C1 segment of cervical spinal cord (tissue), 14 donors: ENCODE measurements at places on chromosomes 16 and 17.

DNA sequence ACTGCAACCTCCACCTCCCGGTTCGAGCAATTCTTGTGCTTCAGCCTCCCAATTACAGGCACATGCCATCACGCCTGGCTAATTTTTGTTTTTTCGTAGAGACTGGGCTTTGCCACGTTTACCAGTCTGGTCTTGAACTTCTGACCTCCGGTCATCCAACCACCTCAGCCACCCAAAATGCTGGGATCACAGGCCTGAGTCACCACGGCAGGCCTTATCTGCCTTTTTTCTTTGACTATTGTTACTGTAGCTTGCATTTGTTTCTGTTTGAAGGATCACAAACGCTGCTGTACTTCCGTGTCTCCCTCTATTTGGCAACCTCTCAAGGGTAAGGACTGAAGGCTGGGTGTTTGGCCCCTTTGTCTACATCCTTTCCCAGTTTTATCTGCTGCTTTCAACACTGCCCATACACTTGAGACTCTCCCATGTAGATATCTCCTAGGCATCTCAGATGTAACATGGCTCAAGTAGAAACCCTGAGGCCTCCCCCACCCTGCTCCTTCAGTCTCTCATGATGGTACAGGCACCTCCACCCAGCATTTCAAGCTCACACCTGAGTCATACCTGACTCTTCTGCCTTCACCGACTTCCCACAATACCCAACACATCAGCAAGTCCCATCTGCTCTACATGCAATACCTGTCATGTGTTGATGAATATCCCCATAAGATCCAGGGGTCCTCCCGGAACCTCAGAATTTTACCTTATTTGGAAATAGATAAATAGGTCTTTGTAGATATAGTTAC is 219.0 kb downstream of the CPPED1 start:
- DNase-seq = no peak

- no peak for DNase-seq
Measured at GRCh38 chr17:71163121-71163812, 957.6 kb upstream of the SOX9 start.

DNA sequence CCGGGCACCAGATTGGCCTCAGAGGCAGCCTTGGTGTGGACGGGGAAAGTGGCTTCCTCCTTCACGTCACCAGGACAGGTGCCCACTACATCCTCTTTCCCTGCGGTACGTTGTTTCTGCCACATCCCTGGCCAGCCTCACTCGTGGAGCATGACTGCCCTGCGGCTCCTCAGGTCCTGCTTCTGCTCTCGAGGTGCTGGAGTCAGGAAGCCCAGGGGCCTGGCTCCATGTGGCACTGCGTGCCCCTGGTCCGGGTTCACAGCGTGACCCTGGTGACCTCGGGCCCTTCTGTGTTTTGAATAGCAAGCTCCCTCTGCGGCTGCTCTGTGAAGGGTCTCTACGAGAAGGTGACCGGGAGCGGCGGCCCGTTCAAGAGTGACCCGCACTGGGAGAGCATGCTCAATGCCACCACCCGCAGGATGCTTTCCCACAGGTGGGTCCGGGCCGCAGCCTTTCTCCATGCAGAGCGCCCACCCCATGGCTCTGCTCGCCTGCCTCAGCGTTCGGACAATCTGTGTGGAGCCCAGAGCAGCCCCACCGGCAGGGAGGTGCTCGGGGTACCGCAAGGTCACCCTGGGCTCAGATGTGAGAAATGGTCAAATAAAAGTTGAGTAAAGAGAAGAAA is 13.5 kb downstream of the RGS11 start:
- DNase-seq = no peak

DNA sequence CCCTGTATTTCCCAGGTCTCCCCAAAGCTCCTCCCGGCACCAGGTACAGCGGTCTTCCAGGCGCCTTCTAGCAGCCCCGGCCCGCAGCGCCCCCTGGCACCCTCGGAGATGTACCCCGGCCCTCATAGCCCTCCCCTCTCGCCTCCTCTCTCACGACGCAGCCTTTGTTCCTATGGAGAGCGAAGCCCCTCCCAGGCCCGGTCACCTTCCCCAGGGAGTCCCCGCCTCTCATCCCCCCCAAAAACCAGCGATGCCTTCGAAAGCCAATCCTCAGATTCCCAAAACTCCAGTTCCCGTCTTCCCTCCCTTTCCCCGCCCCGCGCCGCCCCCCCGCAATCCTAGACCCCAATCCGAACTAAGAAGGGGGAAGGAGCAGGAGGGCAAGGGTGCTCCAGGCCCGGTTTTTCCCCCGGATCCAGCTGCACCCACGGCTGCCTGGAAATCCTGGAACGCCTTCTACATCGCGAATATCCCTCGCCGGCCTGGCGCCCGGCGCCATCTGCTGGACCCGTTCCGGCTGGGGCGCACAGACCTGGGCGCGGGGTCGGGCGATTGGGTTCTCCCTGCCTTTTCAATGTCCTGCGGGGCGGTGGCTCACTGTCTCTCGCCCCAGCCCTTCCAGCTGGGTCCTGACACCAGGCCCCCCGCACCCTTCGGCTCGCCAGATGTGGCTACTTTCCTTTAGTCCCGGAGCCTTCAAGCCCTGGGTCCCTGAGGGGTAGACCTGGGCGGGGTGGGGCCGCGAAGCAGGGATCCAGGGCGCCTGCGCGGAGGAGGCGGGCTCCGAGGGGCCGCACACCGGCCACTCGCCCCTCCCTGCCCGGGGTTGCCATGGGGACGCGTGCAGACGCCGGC is at the start of gene DNAH2:
TSS of gene DNAH2 (plus strand) at position 844 of the 855 bp plus-strand sequence. CDS start 1,991 bp downstream, outside the sequence.
- DNase-seq = peak; percentile 47

GRCh38 chr17:81867991-81868673 is 3.0 kb downstream of the ARHGDIA start:
- DNase-seq = no peak

- no peak for DNase-seq
Measured at GRCh38 chr16:85057948-85058347, 30.4 kb downstream of the KIAA0513 start.

DNA sequence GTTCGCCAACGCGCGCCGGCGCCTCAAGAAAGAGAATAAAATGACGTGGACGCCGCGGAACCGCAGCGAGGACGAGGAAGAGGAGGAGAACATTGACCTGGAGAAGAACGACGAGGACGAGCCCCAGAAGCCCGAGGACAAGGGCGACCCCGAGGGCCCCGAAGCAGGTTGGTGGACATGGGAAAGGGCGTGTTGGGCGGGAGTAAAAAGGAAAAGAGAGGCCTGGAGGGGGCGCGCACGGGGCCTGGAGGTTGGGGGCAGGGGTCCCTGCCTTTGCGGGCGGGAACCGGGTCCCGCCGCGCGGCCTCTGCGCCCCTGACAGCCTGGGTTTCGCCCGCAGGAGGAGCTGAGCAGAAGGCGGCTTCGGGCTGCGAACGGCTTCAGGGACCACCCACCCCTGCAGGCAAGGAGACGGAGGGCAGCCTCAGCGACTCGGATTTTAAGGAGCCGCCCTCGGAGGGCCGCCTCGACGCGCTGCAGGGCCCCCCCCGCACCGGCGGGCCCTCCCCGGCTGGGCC is 2.1 kb downstream of the IRX5 start:
- no peak for DNase-seq

GRCh38 chr17:35898283-35899070 is 18.3 kb upstream of the CCL5 start:
- no peak for DNase-seq

DNA sequence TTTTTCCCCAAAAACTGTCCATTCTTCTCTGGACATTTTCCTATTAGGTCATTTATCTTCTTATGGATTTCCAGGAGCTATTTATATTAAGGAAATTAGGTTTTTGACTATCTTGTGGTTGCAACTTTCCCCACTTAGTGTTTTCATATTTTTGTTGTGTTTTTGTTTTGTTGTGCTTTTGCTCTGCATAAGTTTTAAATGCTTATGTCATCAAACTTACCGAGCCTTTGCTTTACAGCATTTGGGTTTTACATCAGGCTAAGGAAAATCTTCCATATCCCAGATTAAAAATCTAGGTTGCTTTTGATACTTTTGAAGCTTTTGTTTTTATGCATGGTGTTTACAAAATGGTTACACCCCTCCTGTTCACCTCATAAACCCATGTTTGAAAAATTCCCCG is 27.5 kb downstream of the MAF start:
- DNase-seq = no peak

GRCh38 chr16:88084881-88085280 is 133.6 kb downstream of the BANP start:
- no peak for DNase-seq

- DNase-seq = no peak
Measured at GRCh38 chr16:84633622-84634021, 14.7 kb upstream of the KLHL36 start.

DNA sequence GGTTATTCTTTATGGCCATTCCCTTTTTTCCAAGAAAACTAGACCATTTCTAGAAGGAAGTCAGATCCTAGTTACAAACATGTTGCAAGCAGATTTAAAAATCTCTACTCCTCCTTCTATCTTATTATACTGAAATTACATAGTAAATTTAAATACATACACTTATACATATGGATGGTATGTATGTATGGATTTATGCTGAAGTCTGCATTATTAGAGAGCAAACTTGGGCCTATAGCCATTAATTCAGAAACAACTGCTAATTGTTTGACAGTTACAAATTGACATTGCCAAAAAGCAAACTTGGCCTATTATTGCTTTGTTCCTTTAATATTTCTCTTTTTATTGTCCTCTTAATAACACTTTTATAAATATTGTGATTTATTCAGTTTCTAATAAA is 67.1 kb downstream of the NFAT5 start:
- no peak for DNase-seq

DNA sequence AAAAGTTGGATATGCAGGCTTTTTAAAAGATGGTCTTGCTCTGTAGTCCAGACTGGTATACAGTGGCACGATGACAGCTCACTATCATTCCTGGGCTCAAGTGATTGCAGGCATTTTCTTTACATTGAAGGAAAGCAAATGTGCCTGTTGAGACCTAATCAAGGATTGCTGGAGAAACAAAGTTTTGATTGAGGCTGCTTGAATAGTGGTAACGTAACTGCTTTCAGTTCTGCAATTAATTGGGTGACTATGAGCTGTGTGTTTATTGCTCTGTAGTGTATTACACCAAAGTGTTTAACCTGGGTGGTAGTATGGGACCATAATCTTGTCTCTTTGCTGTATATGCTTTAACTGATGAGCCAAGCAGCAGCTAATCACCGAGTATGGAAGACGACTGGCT is 2.3 kb downstream of the UBB start:
- no peak for DNase-seq

- DNase-seq = no peak
Measured at GRCh38 chr17:82245134-82246039, 16.5 kb downstream of the SLC16A3 start.

DNA sequence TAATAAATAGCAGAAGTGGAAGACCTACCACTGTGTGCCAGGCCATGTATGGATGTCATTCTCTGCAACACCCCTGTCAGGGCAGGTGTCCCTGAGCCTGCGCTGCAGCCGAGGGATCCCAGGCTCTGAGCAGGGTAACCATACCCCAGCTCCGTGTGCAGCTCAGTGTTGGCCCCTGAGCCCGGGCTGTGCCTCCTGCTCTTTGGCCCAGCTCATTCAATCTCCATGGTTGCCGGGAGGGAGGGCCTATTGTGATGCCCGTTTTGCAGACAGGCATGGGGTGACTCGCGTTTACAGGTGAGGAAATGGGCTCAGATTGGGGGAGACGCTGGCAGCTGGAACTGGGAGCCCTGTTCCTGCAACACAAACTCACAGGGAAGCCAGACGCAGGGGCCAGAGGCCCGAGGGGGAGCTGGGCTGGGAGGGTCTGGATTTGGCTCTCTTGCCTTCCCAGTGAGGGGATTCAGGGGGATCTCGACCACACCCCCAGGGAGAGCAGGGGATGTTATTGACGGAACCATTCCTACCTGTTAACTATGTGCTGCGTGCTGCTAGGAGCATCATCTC is 190.5 kb downstream of the IRF8 start:
- DNase-seq = no peak

GRCh38 chr17:75814900-75815373 is 29.3 kb downstream of the UNC13D start:
- DNase-seq = no peak

- DNase-seq = no peak
Measured at GRCh38 chr16:86244936-86245335, 265.4 kb upstream of the FOXF1 start.

DNA sequence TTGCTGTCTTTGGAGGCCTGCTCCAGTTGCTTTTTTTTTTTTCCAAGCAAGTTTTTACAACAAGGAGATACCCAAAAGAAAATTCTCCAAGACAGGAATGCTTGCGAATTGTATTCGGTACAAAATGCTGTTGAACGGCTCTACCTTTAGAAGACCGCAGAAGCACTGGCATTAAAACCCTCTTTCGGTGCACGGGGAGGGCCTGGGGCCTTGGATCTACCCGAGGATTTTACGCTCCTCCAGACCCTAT is 1.3 kb upstream of the HELZ start:
- no peak for DNase-seq

- no peak for DNase-seq
Measured at GRCh38 chr17:68594552-68594951, 6.6 kb downstream of the FAM20A start.

DNA sequence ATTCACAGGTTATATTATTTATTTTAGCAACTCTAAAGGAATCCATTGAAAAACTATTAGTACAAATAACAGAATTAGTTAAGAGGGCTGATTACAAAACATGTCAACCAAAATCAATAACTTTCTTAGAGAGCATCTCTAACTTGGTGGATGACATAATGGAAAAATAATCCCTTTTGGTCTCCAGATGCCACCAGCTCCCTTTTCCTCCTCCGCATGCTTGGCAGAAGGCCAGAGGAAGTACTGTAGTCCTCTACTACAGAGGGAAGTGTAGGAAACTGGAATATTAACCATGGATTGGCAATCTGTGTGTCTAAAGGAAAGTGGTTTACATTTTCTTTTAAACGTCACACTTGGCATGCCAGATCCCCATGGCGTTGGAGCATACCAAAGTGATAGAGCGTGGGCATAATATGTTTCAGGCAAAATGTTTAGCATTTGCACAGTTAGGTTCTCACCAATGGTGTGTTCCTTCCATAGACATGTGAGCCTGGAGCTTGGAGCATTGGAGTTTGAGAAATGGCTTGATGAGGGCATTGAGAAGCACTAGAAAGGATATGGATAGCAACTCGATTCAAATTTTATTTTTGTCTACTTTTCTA is 106.3 kb downstream of the PRKCB start:
- DNase-seq = no peak

DNA sequence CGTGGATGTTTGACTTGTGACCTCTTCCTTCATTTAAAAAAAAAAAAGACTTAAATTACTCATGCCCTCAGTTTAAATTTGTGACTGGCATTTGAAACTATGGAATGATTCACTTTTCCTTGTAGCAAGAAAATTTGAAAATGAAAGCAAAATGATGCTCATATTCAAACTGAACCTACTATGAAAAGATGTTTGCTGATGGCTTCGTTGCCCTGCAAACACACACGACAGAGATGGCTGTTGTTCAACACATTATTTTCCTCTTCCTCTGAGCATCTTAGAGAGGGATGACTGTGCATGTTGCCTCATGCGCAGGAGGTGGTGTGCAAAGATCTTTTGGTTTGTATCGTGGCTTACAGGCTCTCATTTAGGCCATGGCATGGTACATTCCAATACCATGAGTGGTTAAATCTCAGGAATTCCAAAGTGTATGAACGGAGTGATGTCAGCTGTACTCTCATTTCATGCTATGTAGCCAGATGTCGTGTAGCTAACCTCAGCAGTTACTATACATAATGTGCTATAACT is 164.5 kb downstream of the PRKCA start:
- no peak for DNase-seq
